RWPE2 (cell line): ENCODE measurements at places on chromosomes 2 and 18.

- no peak for DNase-seq
These were observed 976 bp upstream of the ACADL start for GRCh38 chr2:210226223-210226622.

GRCh38 chr2:28080911-28081310 lies 190.4 kb downstream of the BABAM2 start:
- DNase-seq: no peak

- DNase-seq: no peak
These were observed 36.1 kb downstream of the TRPM8 start for GRCh38 chr2:233953087-233953801.

GRCh38 chr18:68484241-68484640 lies 230.7 kb downstream of the TMX3 start:
- no peak for DNase-seq

GRCh38 chr2:8165550-8165949 lies 516.3 kb upstream of the ID2 start:
- no peak for DNase-seq

DNA sequence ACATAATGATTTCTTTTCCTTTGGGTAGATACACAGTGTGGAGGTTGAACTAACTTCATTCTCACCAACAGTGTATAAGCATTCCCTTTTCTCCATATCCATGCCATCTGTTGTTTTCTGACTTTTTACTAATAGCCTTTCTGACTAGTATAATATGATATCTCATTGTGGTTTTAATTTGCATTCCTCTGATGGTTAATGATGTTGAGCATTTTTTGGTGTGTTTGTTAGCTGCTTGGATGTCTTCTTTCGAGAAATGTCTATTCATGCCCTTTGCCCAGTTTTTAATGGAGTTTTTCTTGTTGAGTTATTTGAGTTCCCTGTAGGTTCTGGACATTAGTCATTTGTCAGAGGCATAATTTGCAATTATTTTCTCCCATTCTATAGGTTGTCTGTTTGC lies 59.8 kb downstream of the MARCHF4 start:
- DNase-seq: no peak

DNA sequence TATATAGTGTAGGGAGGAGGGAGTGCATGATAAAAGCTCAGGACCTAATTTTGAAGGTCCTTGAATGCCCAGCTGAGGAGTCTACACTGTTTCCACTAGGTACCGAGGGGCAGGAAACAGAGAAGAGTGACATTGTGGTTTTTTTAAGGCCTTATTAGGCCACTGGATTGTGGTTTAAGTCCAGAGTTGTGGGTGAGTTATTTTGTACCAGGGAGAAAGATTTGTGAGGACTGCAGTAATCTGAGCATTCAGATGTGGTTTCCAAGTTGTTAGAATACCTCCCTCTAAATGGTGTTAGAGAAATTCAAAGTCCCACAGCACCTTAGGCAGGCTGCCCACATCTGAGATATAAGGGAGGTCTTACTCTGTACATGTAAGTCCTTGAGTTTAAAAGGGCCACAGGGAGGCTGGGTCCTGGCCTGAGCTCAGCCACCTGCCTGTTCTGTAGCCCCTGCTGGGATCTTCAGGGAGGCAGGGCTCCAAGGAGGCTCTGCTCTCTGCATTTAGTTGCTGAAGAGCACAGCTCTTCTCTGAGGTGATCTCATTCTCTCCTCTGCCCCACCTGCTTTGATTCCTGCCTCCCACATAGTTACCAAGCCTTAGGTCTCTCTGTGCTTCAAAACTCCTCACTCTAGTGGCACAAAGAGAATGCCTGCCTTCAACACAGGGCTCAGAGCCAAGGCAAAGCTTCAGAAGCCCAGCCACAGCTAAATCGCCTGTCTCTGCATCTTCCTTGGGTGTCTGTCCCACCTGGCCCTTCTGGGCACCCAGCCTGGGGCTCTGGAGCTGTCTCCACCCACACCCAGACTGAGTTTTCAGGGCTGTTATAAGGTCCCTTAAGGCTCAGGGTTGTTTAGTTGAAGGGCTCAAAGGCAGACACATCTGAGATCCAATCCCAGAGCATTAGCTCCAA lies 88.1 kb downstream of the VSNL1 start:
- no peak for DNase-seq

GRCh38 chr18:59219672-59220163 lies at the start of gene GRP:
TSS of gene GRP (plus strand) at chr18:59220158. CDS start at chr18:59220266, 108 bp downstream.
- DNase-seq: no peak

GRCh38 chr2:200479692-200480265 lies 30.1 kb downstream of the KCTD18 start:
- no peak for DNase-seq

DNA sequence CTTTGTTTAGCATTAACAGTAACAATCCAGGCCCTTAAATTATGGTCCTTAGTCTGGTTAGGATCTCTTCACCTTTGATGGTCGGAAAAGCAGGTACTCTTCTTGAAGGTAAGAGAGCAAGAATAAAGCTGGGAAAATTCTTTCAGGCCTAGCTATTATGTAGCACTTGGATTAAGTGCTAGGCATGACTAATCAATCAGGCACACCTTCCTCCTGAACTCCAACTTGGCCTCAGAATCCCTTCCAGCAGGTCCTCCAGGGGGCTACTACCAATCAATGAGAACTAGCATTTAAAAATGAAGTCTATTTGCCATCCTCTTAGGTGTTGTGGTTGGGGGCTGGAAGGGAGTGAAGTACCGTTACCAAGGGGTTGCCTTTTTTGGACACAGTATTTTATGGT lies 3.7 kb downstream of the SMYD1 start:
- DNase-seq: no peak

GRCh38 chr2:85804583-85804982 lies 50.8 kb downstream of the ATOH8 start:
- DNase-seq: no peak

GRCh38 chr2:133733901-133734255 lies 165.6 kb upstream of the NCKAP5 start:
- DNase-seq: no peak

- no peak for DNase-seq
These were observed 286.4 kb downstream of the ARHGAP15 start for GRCh38 chr2:143415571-143415970.

DNA sequence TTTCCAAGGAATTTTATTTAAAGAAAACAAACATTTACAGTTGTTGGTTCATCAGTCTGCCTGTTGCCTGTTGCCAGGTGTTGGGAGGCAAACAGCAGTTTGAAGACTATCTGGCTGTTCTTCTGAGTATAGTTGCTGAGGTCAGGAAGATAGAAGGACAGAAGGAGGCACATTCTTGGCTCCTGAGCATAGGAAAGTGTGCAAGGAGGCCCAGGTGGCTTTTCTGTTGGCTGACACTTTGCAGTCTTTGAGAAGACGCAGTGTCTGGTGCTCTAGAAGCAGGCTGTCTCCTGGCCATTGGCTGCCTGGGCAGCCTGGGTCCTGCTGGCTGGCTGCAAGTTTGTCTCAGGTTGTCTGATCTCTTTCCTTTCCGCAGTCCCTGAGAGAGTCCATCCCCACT lies 36.4 kb downstream of the TMEM17 start:
- DNase-seq: no peak

- no peak for DNase-seq
These were observed 363.6 kb downstream of the CTNNA2 start for GRCh38 chr2:79876430-79876829.

DNA sequence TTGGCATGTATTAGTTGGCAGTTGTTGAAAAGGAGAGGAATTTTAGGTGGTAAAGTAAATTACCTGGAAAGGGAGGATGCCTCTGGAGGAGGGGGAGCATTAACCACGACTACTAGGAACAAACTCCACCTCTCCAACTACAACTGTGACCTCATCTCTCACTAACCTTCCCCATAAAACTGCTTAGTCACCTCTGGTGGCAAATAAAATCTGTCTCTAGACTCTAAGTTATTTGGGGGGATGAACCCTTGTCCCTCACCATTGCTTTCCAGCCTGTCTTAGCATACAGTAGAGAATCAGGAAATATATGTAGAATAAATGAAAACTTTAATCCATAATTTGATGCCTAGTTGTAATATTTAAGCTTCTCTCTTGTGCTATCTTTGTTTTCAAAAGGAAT lies 27.6 kb upstream of the MYO1B start:
- DNase-seq: no peak

DNA sequence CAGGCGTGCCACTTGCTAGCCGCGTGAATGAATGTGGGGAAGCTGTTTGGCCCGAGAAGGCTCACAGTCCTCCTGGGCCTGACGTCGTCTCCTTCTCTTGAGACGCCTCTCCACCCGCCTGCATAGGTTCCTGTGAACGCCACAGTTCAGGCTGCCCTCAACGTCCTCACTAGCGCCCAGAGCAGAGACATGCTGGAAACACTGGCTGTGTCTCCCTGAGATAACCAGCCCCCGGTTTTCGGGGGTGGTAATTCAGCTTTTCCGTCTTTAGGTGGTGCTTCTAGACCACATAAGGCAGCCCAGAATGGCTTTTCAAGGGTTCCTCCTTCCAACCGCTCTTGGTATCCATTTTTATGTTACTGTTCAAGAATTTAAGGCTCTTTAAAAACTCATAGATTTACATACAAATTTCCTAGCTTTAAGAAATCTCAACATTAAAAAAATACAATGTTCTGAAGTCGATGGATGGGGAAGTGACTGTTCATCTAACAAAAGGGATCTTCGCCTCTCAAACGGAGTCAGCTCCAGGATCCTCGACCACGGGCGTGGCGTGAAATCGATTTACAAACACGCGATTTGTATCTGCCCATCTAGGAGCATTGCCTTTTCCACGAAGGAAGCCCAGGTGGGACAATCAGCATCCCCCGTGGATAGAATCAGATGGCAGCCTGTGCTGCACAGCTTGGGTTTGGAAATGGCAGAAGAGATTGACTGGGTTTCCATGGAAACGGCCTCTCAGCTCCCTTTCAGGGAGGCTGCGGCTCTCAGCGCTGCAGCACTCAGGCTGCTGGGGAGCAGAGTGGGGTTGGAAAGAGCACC lies 110.6 kb upstream of the PXDN start:
- DNase-seq: no peak

- no peak for DNase-seq
These were observed 124.7 kb downstream of the ZFP36L2 start for GRCh38 chr2:43101751-43102150.

GRCh38 chr2:11396467-11397445 lies 52.3 kb upstream of the ROCK2 start:
- DNase-seq: no peak

GRCh38 chr2:129619471-129619870 lies 360.0 kb upstream of the RAB6C start:
- DNase-seq: no peak

- no peak for DNase-seq
These were observed 22.8 kb downstream of the EPB41L3 start for GRCh38 chr18:5521000-5521399.

- no peak for DNase-seq
These were observed 24.1 kb downstream of the SLC14A2 start for GRCh38 chr18:45639408-45639807.

DNA sequence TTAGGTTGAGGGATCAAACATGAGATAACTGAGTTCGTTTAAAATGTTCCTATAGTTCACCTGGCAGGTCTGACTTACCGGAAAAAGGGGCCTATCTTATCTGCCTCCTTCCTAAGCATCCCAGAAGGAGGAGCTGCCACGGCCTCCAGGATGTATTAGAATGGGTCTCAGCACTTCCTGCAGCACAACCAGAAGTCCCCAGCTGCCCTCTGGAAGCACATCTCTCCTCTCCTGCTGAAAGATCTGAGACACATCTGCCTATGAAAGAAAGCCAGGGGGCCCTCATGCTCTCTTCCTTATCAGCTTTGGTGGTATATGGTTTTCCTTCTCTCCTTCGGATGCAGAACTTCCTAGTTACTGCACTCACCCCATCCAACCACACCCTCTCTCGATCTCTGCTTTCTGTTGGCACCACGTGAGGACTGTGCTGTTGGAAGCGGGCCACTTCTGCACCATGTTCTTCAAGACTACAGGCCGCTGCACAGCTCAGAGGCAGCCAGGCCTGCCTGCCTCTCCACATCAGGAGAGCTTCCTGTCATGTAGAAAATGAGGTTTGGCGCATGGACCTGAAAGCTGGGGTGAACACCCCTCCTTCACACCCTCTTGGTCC lies 6.5 kb downstream of the IGFBP5 start:
- DNase-seq: no peak

DNA sequence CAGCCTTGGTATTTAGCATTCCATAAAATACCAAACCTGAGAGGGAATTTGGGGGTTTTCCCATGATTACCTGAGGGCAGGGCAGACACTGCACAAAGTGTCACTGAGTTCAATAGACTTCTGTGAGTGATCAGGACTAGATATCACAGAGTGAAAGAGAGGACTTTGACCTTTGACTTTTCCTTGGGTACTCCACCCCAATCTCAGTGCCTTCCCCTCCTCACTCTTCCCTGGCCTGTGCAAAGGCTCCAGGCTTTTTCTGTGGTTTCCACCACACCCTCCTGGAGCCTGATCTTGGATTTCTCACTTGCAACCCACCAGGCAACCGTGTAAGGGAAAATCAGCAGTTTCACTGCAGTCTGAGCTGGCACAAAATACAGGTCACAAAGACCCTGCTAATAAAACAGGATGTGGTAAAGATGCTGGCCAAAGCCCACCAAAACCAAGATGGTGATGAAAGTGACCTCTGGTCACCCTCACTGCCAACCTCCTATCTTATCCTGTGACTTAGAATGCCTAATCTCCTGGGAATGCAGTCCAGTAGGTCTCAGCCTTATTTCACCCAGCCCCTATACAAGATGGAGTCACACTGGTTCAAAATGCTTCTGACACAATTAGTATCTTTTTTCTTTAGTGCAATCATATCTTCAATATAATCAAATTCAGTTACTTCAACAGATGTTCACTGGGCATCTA lies 64.0 kb downstream of the BOD1L2 start:
- no peak for DNase-seq

DNA sequence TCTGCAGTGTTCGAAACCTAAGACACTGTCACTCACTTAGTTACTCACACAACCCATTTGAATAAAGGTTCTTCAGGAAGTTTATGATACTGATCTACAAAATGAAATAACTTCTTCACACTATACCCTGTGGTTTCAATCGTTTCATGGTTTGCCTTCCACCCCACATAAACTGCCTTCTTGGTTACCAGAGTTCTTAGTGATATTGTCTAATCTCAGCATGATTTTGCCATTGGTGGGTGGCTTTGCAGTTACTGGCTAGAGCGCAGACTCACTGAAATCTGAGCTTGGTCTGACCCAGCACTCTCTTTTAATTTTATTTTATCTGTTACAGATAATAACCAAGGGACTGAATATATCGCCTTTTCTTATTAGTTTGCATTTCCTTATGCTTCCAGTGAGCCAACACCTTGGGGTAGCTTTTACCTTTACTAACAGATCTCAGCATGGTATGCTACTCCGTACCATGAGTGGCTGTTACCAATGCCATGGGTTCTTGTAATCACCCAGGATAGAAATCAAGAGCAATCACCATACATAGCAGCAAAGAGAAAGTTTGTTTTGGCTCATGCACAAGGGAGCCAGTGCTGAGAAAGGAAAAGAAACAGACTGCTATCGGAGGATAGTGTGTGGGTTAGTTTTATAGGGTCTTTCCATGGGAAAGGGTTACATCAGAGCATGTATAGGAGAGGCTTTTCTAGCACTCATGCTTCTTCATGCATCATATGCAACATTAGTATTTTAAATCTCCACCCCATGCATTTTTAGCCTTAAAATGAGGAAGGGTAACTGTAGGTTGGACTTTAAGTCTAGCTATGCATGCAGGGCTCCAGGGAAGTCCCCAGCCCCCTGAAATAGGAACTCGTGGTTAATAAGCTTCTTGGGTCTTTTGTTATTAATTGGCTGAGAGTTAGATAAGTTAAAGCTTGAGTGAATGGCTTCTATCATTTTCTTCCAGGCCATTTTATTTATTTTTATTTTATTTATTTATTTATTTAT lies 33.3 kb downstream of the ANXA4 start:
- no peak for DNase-seq
